ENCODE measurements at places on chromosomes 5 and 9.

DNA sequence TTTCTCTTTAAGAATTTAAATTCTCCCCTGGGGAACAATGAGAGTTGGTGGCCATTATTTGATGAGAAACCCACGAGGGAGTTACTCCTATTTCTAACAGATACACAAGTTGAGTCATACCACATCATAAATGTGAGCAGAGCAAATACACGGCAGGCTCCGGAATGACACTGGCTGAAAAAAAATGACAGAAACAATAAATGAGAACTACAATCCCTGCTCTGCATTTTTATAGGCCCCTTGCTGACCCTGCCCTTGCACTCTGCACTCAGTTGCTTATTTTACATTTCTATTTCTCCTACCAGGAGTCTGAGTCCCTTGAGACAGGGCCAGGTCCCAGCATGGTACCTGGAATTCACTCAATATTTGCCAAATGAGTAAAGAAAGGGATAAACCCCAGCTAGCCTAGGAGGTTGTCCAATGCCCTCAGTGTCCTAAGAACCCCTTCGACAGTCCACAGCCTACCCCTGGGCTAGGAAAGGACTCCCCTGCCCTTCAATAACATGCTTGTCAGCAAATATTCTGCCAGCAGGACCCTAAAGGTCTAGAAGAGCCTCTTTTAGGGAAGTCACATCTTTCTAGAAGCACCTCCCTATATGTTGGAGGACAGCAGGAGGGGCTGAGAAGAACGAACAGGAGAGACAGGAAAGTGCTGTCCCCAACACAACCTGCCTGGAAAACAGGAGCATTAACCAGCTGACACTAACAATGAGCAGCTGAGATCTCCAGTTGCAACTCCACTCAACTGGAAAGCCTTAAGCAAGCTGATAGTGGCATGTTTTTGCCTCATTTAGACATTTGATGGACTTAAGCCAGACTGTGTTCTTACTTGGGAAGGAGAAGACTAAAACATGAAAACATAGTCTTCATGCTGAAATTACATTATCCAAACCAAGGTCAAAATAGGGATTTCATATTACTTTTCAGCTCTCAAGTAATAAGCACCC lies 191.2 kb downstream of the ACTL7B start:
- DNase-seq, result no peak

- no peak for DNase-seq
These were observed 15.1 kb upstream of the PHF19 start for GRCh38 chr9:120891884-120892747.

- DNase-seq, result no peak
These were observed 349.8 kb upstream of the DAB2 start for GRCh38 chr5:39774605-39775004.

DNA sequence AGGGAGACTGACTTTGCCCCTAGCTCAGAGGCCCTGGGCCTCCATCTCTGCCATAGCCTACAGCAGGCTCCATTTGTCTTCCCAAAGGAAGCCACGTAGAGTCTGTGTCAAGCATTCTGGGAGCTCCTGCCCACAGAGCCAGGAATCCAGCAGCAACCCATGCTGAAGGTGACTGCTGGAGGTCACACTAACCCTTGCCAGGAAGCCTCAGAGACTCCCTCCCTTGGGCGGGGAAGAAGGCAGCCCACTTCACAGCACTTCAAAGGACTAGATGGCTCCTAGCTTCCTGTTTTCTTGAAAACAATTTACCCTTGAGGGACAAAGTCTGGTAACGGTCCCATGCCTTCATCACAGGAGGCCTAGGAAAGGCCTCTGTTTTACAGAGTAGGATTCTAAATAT lies 1.7 kb downstream of the CKMT2 start:
- DNase-seq, result no peak

DNA sequence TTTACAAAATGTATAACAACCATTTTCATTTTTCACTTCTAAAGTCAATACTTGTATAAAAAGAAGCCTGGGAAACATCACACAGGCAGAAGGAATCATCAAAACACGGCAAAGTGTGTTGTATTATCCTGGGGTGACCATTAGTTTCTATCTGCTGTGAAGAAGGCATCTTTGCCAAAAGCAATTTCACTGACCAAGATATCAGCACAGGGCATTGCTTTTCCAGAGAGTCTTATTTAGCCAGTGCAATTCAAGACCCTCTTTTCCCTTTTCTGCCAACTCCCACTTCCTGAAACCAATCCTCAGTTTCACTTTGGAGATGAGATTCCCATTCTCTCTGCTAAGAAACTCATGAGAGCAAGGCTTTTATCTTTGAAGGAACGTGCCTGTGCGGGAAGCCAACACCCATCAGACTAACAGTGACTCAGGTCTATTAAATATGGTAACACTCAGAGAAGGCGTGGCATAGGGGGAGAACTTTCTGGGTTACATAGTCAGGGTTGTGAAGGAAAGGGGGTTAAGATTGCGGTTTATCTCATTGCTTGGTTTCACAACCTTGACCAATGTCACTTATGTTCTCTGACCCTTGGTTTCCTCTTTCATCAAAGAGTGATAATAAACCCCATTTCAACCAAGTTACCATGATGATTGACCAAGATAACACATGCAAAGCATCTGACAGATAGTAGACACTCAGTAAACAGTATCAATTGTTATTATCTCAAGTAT lies 666.9 kb upstream of the KLF4 start:
- no peak for DNase-seq

DNA sequence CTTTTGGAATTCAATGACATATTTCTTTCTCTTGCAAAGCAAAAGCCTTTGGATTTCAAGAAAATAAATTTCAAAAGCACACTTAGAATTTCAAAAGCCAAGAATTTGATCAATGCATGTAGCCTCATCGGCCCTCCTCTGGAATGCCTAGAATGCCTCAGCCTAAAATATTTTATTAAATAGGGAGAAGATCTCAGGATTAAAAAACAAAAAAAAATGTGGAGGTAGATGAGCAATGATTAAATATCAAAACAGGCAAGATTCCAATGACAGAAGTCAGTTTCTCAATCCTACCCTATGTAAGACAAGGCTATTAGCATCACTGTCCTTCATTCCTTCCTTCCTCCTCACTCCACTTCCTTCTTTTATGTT lies 169.0 kb downstream of the CDH6 start:
- no peak for DNase-seq

DNA sequence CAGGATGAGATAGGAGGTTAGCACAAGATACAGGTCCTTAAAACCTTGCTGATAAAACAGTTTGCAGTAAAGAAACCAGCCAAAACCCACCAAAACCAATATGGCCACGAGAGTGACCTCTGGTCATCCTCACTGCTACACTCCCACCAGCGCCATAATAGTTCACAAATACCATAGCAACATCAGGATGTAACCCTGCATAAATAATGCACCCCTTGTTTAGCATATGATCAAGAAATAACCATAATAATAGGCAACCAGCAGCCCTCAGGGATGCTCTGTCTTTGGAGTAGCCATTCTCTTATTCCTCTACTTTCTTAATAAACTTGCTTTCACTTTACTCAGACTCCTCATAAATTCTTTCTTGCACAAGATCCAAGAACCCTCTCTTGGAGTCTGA lies 86.9 kb upstream of the PRSS3 start:
- DNase-seq, result no peak

- peak; percentile 81 for DNase-seq
These were observed 17.7 kb downstream of the RALGDS start for GRCh38 chr9:133103183-133103986.

- DNase-seq, result no peak
These were observed 16.1 kb downstream of the HNRNPH1 start for GRCh38 chr5:179607160-179607931.

DNA sequence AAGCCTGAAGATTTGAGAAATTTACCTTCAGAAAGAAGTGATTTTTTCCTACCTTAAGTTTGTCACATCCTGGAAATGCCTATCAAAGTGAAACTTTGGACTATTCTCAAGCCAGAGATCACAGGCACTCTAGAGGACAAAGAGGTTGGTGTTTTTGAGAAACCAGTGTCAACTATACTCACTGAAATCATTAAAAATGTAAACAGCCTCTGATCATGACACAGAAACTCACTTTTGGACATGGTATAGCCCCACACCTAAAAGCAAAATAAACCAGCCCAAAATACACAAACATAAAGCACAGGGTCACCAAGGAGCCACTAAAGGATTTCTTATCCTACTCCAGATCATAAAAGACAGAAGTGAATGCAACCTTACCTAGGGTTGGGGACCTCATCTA lies 65.7 kb upstream of the ICE1 start:
- no peak for DNase-seq

- DNase-seq, result no peak
These were observed 6.8 kb upstream of the TIFAB start for GRCh38 chr5:135458921-135459331.

GRCh38 chr9:38355517-38356120 lies 36.9 kb upstream of the ALDH1B1 start:
- no peak for DNase-seq

DNA sequence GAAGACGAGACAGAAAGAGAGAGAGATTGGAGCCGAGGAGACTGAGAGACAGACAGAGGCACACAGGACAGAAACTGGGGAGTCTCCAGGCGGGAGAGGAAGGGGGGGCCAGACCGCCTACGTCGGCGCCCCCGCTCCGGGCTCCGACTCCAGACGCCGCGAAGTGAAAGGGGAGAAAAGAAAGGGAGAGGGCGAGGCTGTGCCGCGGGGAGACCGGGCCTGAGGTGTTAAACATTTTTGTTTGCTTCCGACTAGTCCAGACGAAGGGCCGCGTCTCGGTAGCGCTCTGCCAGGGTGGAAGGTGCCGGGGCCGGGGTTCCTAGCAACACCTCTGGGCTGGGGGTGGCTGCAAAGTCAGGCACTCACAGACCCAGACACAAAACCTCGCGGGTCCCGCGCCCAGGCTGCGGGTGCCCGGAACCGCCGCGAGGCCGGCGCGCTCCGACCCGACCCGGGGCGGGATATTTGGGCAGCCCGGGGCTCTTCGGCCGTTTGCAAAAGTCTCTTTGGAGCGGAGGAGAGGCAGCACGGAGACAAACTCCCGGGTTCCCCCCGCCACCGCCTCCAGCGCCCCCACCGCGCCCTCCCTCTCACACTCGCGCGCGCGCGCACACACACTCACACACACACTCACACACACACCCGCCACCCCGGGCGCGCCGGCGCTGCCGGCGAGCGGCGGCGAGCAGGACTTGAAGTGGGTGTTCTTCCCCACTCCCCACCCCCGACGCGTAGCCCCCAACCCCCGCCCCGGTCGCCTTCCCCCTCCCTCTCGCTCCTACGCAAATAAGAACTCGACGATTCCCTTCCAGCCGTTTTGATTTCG lies 626 bp upstream of the FST start:
- peak; percentile 85 for DNase-seq

DNA sequence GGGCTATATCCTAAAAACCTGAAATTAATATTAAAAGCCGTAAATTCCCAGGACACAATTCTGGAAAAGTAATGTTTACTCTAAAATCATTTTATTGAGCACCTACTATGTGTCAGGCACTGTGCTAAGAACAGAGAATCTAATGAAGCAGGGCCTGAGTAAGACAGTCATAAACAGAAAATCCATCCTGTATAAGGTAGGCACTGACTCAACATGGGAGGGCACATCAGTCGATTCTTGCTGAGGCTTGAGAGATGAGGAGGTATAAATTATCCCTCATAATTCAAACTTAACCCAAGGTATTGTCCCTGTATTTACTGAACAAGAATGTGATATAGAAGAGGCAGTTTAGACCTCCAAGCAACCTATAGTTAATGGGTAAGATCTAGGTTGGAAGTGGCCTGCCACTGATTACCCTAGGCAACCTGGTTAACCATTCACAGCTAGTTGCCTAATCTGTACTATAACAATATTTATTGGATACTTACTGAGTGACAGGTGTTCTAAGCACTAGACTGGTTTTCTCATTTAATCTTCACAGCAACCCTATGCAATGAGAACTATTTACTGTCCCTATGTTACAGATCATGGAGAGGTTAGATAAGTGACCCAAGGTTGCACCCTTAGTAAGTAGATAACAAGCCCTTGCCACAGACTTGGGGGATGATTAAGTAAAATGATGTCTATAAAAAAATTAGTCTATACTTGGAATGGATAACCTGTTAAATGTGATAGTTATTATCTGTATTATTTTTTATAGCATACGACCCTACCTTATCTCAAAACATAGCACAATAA lies 317.7 kb downstream of the PDE4D start:
- DNase-seq, result no peak

- no peak for DNase-seq
These were observed 372.5 kb downstream of the ARHGEF28 start for GRCh38 chr5:73998489-73998888.

- no peak for DNase-seq
These were observed 165.1 kb downstream of the ASTN2 start for GRCh38 chr9:117249799-117250198.

GRCh38 chr5:154146409-154146808 lies 44.1 kb upstream of the GALNT10 start:
- DNase-seq, result no peak

DNA sequence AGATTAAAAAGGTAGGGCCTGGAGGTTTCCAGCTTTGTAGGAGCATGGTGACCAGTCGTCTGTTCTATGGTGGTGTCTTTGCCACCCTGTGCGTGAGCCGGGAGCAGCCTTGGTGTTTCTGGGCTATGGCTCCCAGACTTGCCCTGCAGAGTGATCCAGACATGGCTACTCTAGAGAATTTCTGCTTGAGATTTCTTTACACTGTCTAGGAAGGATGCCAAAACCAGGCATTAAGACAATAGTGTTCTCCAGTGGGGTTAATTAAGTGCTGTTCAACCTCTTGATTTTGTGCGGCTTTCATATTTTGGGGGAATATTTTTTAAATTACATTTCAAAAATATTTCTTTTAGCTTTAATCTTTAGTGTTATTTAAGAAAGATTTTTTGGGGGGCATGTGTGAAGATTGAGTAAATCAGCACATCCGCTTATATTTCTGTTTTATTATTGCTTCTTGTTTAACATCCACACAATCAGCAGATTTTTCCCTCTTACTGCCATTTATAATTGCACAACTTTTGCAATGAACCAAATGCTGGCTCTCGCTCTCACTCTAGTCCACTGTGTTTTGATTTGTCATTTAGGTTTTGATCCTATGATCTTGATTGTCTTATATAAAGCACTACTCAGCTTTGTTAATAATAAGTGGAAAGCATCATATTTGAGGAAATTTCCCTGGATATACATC lies 110.5 kb downstream of the RASGRF2 start:
- no peak for DNase-seq

DNA sequence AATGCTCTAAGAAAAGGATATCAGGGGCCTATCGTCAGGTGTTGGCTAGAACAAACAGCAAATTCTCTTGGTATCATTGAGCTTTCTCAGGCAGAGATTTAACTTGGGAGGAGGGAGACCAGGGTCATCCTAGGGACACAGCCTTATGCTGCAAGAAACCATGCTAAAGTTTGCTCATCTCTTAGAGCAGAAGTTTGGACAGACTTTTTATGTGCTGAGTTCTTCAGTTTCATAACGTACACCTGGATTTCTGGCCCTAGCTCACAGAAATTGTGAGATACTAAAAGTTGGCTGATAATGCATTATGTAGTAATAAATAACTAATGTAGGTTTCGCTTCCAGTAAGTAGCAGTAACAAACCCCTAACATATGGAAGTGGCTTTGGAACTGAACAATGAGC lies 1359.8 kb upstream of the CDH9 start:
- no peak for DNase-seq

- DNase-seq, result no peak
These were observed 191.0 kb upstream of the KIF2A start for GRCh38 chr5:62115014-62115413.

- DNase-seq, result no peak
These were observed 75.5 kb downstream of the FGF1 start for GRCh38 chr5:142610176-142611001.
